Lower lobe of right lung (tissue), 2 donors: ENCODE measurements at places on chromosomes 2 and 18. TPM values are rescaled to one million over a fixed set of nuclear protein-coding genes. Genes with fewer than 3 reads are reported as not detected.

Gene C1QL2
- not detected for total RNA-seq

GRCh38 chr2:142602418-142602989 lies 275.0 kb upstream of the KYNU start:
- no peak for DNase-seq

DNA sequence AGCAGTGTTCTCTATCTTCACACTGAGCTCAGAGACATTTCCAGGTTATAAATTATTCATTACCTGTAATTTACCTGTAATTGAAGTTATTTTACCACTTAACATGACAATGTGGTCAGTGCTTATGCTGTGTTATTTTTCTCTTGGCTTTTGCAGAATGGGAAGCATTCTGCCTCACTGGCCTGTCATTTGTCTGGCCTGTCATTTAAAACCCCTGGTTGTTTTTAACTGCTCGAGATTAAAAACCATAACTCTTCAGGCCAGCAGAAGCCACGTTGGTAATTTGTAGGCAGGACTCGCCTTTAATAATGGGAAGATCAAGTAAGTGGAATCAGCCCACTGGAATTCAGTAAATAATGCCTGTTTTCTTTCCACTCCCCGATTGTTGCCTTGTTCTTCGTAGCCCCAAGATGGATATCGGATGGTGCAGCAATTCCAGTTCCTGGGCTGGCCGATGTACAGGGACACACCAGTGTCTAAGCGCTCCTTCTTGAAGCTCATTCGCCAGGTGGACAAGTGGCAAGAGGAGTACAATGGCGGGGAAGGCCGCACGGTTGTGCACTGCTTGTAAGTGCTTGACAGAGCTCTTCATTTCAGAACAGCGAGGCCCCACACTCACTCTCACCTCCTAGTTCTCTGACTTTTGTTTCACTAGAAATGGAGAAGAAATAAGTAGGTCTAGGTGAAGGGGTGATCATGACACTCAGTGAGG lies 222.4 kb upstream of the RAB12 start:
- DNase-seq = no peak

GRCh38 chr2:210262036-210262435 lies 36.8 kb upstream of the ACADL start:
- no peak for DNase-seq

Gene NAT8
- not detected for total RNA-seq

Gene QPCT
- total RNA-seq = 8.6 TPM

- no peak for DNase-seq
Measured at GRCh38 chr2:9982248-9982647, 30.8 kb downstream of the GRHL1 start.

DNA sequence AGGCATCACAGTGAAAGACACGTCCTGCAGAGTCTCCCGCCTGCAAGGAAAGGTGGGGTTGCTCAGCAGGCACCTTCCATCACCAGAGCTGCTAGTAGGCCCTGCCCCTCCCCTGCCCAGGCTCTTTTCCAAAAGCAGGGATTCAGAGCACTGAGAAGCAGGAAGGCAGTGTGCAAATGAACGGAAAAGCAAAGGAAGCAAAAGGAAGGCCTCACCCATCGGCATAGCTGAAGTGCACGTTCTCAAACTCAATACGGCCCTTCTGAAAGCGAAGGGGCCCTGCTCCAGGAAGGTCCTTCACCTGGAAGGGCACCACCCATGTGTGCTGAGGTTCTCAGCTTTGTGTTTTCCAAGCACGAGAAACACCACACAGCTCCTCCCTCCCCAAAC lies 5.7 kb downstream of the ABCB6 start:
- no peak for DNase-seq

GRCh38 chr2:195864316-195864715 lies 204.3 kb downstream of the DNAH7 start:
- no peak for DNase-seq

DNA sequence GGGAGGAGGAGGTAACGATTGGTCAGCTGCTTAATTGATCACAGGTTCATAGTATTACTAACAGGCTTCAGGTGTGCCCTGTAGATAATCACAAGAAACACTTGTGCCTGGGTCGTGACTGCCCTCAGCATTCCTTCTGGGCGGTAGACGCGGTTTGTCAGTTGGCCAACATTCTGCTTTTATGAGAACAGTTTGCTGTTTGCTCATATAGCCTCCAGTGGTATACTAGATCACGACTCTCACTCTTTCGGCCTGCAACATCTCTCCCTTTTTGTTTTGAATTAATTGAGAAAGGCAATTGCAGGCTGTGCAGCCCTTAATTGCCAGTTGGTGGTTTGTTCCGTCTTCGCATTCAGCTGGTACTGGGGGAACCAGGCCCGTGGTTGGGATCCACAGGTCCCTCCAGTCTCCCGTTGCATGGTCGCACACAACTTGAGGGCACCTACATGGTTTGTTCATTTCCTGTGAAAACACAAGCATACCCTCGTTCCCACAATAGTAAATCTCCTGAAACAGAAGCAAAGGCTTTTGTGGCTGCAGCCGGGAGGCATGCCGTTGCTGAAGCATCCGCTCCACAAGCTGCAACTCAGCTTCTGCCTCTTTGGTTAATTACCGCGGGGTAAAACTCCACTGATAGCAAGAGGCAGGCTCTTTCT lies 30.3 kb upstream of the GPR17 start:
- peak; percentile 31 for DNase-seq

DNA sequence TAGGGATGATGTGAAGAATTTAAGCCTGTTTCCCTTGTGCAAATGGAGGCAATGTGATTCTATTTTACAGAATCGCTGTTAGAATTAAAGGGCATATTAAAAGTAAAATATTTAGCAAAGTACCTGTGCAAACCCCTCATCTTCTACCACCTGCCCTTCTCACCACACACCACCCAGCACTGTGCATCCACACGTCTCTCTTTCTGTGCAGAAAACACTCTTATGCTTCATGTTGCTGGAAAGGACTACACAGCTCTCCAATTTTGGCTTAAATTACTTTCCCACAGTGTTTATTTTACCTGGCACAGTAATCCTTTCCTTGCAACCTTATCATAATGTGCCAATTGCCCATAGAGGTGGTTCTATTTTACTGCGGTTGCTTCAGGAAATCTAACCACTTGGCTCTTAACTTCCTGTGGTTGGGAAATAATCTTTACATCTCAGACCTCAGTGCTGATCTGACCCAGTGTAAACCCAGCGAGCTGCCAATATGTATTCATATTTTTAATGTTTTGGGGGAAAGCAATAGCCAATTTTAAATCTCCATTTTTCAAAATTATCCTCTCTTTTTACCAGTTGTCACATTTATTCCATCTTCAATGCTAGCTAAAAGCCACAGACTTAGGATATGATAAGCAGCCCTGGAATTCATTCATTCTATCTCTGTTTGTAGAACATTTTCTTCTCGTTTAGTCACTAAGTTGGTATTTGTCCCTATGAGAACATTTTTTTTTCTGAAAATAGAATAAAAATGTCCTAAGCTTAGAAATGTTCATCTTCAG lies 250.9 kb downstream of the DSEL start:
- DNase-seq = no peak

DNA sequence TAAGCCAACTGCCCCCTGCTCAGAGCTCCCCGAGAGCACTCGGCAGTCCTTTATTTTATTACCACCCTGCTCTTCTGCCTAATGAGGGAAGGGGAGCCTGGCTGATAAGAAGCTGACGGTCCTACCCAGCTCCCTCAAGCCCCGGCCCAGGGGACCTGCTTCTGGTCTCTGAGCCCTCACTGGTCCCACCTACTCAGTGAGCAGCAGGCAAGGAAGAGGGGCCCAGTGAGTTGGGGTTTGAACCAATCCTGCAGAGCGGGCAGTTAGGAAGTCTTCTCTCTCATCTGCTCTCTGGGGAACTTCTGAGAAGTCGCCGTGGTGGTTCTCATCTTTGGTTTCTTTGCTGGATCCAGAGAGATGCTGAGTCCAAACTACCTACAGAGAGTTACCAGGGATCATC lies 218.9 kb downstream of the NDUFA10 start:
- no peak for DNase-seq

Gene ALK
- 1.1 TPM for total RNA-seq

Gene PROKR1
- not detected for total RNA-seq

DNA sequence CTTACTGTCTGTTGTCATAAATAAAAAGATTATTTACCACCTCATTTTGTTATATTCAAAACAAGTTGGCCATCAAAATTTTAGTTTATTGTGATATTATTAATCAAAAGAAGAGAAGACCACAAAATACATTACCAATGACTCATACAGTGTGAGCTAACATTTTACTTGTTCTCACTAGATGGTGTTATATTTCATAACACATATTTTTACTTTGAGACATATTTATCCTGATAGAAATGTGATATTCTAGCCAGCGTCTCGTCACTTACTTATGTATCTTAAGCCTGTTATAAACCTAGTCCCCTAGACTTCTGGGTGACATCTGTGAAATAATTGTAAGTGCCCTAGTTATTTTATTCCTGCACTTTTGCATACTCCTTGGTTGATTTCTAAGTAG lies 263.2 kb downstream of the CDH7 start:
- DNase-seq = no peak

DNA sequence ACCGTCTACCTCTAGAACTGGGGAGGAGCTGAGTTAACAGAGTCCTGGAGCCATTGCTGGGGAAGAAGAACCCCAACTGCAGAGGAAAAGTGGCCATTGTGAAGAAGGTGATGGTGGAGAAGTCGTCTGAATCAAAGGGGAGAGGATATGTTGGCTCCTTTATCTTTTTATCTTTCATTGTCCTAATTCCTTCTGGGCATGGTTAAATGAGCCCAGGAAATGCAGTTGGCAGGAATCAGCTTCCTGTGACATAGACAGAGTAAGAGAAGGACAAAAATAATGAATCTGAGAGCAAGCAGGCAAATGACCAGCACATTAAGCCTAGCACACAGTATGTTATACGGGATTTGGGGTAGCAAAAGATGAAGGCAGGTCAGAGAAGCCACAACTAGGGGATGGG lies 16.0 kb upstream of the ACTR3 start:
- no peak for DNase-seq

- DNase-seq = no peak
Measured at GRCh38 chr2:165645930-165646831, 147.9 kb downstream of the GALNT3 start.

GRCh38 chr2:65491381-65491905 lies 59.0 kb upstream of the SPRED2 start:
- DNase-seq = no peak

Gene GAL3ST2
- total RNA-seq = not detected

Gene RAB17
- 60.1 TPM for total RNA-seq

Gene BBS5
- total RNA-seq = 7.0 TPM

DNA sequence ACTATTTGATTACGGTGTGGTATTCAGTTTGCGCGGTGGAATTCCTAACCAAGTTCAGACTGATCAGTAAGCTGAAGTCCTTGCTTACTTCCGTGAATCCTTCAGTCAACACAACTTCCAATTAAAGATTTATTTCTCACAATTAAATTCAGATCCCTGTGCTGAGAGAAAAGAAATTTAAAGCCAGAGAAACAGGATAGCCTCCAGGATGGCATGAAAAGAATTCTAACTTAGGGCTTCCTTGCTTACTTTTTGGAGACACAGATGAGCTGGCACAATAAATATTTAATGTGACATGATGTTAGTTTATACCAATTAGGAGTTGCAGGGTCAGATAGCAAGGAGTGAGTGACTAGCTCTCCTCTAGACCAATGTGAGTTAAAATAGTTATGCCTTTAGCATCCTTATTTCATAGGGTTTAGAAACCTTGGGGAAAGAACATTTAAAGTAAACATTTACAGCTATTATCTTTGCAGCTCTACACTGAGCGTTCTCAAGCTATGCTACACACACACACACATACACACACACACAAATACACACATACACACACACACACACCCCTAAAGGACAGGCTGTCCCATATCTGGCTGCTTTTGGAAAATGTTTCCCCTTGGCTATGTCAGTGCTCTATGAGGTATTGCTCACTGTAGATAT lies 151.0 kb downstream of the TRIB2 start:
- DNase-seq = no peak

Gene TEX44
- total RNA-seq = not detected
